ENCODE measurements at places on chromosomes 1 and 21. TPM values are rescaled to one million over a fixed set of nuclear protein-coding genes. Genes with fewer than 3 reads are reported as not detected.

- DNase-seq = no peak
These were observed 7.6 kb upstream of the FLG2 start for GRCh38 chr1:152367436-152367835.

GRCh38 chr1:89287181-89288050, 14.8 kb upstream of the GBP5 start:
- DNase-seq = no peak

The AIM2 gene
- not detected for total RNA-seq

- no peak for DNase-seq
These were observed 42.0 kb downstream of the FCRL3 start for GRCh38 chr1:157658571-157658970.

DNA sequence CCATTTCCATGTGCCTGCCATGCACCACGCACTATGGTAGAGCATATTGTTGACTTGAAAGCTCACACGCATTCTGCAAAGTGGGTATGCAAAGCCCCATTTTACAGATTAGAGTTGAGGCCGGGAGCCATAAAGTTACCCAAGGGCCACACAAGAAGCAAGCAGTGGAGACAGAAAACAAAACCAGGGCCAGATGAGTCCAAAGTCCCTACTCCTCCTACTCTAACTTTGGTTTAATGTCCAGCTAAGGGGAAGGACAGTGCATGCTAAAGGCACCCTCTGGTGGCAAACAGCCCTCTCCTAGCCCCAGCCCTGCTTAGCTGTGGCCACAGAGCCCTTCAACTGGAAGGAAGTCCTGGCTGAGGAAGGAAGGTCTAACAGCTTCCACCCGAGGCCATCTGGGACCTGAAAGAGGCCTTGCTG, 74.9 kb downstream of the SLC66A1 start:
- DNase-seq = no peak
